ENCODE measurements at places on chromosomes 13 and 19.

DNA sequence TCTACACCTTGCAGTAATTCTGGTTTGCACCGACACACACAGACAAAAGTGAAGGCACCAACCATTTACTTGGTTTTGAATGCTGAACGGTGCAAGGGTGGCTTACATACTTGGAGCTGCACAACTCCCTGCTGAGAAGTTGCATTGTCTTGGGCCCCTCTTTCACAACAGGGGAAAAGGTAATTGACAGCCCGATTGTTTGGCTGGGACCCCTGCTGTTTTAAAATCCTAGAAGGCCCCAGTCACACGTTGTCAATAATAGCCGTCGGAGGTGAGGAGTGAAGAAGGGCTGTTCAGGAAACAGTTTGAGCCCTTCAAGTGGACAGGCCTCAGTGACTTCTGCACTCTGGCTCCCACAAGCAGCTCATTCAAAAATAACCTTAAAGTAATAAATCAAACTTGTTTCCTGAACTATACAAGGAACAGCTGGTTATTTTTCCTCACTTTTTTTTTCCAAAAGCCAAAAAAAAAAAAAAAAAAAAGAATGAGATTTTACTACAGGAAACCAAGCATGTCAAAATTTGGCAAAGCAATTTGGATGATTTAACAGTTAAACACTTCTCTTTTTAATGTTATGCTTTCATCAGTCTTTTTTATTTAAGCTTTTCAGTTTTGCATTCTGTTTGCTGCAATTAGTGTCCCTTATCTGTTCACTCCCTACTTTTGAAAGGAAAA lies 19.0 kb upstream of the SPRY2 start:
- DNase-seq = no peak

GRCh38 chr19:4976401-4977298 lies 7.7 kb downstream of the KDM4B start:
- DNase-seq = peak; percentile 37

- peak; percentile 69 for DNase-seq
Measured at GRCh38 chr13:25963674-25964073, 88.1 kb downstream of the SHISA2 start.

- no peak for DNase-seq
Measured at GRCh38 chr19:10643172-10643967, 10.8 kb upstream of the ILF3 start.

- DNase-seq = no peak
Measured at GRCh38 chr19:38974624-38975213, 823 bp downstream of the FBXO17 start.

GRCh38 chr19:35177377-35178274 lies 23.1 kb downstream of the FXYD5 start:
- DNase-seq = no peak

DNA sequence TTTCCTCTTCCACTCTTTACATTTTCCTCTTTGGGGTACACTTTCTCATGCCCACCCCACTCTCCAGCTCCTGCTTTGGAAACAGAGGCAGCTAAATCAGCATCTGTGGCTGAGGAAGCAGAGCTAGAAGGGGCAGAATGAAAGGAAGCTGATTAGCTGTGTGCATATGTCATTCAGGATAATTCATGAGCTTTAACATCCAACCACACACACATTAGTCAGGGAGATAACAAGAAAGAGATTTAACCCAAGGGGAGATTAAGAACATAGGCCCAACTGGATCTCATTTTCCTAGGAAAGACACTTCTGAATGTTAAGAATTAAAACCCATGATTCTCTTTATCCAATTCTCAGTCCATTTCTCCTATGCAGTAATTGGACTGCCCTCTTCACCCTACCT lies 405.5 kb downstream of the TBC1D4 start:
- no peak for DNase-seq

GRCh38 chr13:108985166-108985565 lies 355.8 kb downstream of the MYO16 start:
- no peak for DNase-seq

- DNase-seq = no peak
Measured at GRCh38 chr13:71803066-71803465, 63.9 kb downstream of the DACH1 start.

DNA sequence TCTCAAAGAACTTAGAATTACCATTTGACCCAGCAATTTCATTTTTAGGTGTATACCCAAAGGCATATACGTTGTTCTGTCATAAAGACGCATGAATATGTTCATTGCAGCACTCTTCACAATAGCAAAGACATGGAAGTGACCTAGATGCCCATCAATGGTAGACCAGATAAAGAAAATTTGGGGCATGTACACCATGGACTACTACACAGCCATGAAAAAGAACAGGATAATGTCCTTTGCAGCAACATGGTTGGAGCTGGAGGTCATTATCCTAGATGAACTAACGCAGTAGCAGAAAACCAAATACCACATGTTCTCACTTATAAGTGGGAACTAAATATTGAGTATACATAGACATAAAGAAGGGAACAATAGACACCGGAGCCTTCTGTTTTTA lies 20.7 kb downstream of the PAN3 start:
- no peak for DNase-seq
